ENCODE measurements at places on chromosomes 1 and 21. TPM values are rescaled to one million over a fixed set of nuclear protein-coding genes. Genes with fewer than 3 reads are reported as not detected.

USH2A gene
- total RNA-seq, result under 0.01 TPM

AMY2B gene
- total RNA-seq, result 2.7 TPM

WNT9A gene
- 3.5 TPM for total RNA-seq

GRCh38 chr1:180612632-180613031 lies 19.2 kb upstream of the XPR1 start:
- no peak for DNase-seq

- DNase-seq, result no peak
Measured at GRCh38 chr1:187294421-187295201, 465.9 kb downstream of the PLA2G4A start.

DNA sequence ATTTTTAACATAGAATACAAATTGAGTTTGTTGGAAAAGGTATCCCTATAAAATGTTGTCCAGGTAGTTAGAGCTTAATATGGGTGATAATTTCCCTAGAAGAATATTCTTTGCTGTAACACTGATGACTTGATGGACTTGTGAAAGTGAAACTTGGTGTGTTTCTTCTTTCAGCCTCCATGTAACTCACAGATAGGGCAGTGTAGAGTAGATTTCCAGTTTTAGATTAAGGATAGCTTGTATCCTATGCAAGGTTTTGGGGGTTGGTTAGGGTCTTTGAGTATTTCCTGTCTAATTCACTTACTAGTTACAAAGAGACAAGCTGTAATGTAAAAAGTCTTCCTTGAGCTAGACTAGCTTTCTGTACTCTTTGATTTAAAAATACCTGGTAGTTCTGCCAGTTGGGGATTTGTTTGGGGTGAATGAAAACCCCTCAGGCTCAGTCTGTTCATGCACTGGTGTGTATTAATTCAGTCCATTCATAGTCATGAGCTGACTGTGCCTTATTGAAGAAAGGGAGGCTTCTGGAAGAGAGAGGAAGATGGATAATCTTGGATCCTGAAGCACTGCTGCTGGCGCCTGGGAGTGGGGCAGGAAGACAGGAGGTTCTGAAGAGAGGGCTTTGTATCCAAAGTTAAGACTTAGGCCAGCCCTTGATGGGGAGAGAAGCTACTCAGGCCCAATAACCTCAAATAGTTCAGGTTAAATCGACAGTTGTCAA lies 83.6 kb downstream of the CAMTA1 start:
- DNase-seq, result no peak

- no peak for DNase-seq
Measured at GRCh38 chr1:206524739-206525364, 17.5 kb downstream of the RASSF5 start.

- no peak for DNase-seq
Measured at GRCh38 chr1:181044449-181044966, 10.7 kb downstream of the MR1 start.

DNA sequence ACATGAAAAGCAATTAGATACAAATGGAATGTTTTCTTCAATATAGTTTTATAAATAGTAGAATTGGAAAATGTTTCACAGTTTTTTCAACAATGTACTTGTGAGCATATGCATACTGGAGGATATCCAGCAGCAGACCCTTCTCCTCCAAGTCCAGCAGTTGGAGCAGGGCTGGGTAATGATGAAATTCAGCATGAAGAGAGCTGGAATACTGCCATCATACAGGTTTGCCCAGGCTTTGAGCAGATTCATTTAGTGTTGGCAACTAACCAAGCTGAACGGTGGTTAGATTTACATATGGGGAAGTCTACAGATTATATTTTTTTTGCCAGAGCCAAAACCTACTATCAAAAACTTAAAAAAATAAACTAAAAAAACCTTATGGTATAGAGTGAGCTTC lies 38.3 kb downstream of the WDR3 start:
- no peak for DNase-seq

- DNase-seq, result no peak
Measured at GRCh38 chr1:208535511-208535910, 291.3 kb upstream of the PLXNA2 start.

- peak; percentile 95 for DNase-seq
Measured at GRCh38 chr21:29195981-29196669, 65.7 kb downstream of the MAP3K7CL start.

DNA sequence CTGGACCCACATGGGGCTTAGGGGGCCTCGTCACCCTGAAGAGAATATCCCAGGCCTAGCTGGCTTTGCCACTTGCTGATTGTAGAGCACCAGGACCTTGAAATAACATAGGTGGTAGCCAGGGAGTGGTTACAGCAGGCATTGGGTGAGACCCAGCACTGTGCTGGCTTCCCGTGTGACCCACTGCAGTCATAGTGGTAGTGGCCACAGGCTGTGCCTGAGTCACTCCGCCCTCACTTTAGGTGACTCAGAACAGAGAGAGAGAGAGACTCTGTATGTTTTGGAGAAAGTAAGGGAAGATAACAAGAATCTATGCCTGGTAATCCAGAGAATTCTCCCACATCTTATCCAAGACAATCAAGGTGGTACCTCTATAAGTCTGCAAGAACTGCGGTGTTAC lies 98.7 kb upstream of the LHX8 start:
- DNase-seq, result no peak

GRCh38 chr1:175673371-175674150 lies 69.8 kb downstream of the TNR start:
- DNase-seq, result no peak

GRCh38 chr1:205924460-205924790 lies 18.8 kb downstream of the SLC26A9 start:
- DNase-seq, result no peak

DNA sequence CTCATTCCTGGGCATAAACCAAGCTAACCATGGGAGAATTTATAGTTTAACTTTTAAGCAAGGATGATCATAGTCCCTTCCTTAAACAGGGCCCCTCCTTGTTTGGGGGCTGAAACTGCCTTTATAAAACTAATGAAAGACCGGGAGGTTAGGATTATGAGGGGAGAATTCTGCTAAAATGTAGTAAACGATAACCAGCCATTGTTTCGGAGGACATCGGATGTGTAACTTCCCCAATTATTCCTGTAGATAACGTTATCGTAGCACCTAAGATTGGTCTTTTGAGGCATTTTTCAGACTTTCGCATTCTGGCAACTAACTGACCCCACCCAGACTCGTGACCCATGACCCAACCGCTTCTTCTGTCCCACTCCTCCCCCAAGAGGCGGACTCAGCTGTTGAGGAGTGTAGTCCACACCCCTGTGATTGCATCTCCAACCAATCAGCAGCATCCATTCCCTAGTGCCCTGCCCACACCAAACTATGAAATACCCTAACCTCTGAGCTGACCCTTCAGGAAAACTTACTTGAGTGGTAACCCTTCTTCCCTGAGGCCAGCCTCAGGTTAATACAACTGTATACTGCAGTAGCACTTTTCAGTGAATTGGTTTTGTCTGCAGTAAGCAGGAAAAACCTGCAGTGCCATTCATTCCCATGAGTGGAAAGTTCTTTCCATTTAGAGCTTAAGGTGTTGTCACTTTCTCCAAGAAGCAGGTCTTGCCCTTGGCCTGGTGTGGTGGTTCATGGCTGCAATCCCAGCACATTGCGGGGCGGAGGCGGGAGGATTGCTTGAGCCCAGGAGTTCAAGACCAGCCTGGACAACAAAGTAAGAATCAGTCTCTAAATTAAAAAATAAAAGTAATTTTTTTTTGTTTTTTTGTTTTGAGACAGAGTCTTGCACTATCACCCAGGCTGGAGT lies 823 bp upstream of the SYF2 start:
- DNase-seq, result peak; percentile 93

GRCh38 chr1:246947255-246947654 lies 15.5 kb upstream of the AHCTF1 start:
- peak; percentile 96 for DNase-seq

DNA sequence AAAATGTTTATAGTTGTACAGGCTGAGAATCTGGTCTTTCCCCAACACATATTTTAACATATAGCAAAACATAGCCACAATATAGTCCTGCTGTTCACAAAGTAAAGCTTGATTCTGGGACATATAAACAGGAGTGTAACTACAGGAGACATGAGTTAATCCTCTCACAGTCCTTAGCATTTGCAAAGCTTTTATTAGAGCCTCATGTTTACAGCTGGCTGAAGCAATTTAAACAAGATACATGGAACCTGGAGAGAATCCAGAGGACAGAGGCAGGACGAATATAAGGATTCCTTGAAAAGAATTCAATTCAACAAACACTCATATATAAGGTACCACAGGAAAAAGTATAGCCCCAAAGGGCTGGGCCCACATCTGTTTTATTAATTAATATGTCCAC lies 163.4 kb downstream of the ADGRL4 start:
- no peak for DNase-seq

- DNase-seq, result no peak
Measured at GRCh38 chr1:63885899-63886298, 112.1 kb downstream of the ROR1 start.

GRCh38 chr21:22223385-22223784 lies 1225.2 kb downstream of the NCAM2 start:
- DNase-seq, result no peak

GRCh38 chr1:178534137-178534868 lies 21.4 kb downstream of the TEX35 start:
- no peak for DNase-seq

DNA sequence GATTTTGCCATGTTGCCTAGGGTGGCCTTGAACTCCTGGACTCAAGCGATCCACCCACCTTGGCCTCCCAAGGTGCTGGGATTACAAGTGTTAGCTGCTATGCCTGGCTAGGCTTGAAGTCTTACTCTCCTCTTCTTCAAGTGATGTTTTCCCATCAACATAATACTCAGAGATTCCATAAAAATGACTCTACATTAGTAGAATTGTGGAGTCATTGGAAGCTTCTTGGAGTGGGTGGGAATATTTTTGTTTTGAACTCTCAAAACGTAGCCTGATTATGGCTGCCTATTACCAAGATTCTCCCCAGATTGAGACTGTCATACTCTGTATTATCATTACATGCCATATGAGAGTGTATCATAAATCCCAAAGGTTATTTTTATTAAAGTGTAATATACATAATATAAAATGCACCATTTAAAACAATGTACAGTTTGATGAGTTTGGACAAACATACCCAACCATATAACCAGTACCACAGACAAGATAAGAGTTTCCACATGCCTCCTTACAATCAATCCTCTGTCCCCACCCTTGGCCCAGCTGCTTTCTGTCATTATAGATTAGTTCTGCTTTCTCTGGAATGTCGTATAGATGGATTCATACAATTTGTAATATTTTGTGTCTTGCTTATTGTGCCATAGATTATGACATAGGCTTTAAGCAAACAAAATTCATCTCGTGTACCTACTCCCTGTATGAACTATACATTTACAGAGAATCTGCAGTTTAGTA lies 8.0 kb upstream of the DNM3 start:
- no peak for DNase-seq

DNA sequence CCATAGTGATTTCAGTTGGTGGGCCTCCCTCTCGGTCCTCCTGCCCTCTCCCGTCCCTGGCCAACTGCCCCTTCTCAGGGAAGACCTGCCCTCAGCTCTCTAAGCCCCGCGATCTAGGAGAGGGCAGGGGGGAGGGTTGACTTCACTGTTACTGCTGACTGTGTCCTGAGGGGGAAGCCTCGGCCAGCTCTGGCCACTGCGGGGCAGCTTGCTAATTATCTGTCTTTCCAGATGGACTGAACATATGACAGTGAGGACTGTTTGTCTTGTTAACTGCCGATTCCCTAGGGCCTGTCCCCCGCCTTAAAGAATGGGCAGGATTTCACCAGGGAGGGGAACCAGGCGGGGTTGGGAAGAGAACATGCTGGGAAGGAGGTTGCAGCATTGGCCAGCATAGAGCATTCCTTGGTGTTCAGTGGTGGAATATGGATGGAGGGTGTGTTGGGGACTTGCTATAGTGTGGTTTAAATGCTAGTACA lies 22.9 kb downstream of the NIPAL3 start:
- DNase-seq, result peak; percentile 18

DNA sequence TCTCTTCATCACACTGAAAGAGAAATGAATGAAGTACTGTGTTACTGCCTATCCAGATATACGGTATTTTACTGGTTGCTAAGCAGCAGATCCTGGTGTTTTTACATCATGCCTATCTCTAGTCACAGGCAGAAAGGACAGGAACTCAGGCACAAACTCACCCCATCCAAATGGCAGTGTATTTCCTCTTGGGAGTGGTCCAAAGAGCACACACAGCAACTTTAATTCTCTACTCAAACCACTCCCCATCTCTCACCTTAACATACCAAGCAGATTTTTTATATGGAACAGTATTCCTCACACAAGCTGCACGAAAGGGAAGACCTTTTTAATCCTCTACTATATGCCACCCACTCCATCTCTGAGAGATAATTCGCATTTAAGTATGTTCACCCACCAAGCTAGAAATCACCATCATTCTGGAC lies 27.3 kb downstream of the EIF4G3 start:
- peak; percentile 61 for DNase-seq

DNA sequence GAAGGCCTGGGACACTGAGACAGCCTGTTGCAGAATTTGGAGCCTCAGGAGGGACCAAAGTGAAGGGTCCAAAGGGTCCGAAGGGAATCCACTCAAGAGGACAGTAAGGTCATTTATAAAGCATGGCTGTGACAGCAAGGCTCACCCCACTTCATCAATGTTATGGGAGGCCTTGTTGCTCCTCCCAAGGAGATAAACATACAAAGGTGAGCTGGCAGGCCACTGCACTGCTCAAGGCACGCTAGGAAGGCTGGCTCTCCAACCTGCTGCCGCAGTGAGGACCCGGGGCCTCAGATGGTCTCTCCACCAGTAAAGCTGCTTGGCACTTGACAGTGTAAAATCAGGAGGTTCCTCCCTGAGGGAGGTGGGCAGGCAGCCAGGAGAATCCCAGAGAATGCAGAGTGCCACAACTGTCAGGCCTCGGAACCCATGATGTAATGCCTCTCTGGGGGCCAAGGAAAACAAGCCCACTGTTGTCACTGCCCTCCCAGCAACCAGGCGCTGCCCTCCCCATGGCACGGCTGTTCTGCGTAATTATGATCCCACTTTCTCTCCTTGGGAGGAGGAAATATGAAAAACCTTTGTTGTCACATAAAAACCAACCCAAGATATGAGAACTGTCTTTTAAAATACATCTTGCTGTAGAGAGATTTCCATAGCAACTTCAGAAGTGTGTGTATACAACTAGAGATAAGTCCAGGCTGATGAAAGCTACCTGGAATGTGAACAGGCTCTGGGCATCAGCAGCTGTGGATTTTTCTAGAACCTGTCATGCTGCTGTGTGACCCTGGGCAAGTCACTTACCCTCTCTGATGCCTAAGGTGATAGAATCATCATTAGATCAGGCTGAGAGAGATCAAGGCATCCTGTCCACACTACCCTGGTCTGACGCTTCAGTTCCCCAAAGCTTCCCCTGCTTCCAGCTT lies 102.5 kb downstream of the KCNN3 start:
- DNase-seq, result peak; percentile 46

DNA sequence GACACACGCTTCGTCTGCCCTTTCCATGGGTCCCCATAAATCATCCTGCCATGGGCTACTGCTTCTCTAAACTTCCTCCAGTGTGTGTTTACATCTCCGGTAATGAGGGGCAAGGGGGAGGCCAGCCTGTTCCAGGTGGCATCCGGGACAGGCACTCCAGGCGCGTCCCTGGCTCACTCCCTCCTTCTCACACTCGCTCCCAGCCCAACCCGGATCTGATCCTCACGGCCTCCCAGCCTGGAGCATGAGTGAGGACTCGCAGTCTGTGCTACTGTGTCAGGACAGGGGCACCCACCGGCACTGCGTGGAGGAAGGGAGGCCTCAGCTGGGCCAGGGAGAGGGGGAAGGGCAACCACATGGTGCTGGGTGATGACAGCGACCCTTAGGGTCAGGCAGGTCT lies 225.4 kb downstream of the TRABD2B start:
- DNase-seq, result no peak

All from LHCN-M2 (cell line).